Activated T-helper 1 cell treated with anti-CD3 and anti-CD28 coated beads, Interleukin-12 subunit alpha, Interleukin-12 subunit beta, Interleukin-2, Interleukin-4 antibody, amounts not matched to agents 30 ng/mL and 10 ng/mL and 1 ng/mL, durations not matched to agents 14 hours and 24 hours and 36 hours (primary cell): ENCODE measurements at places on chromosomes 5 and 9. TPM values are rescaled to one million over a fixed set of nuclear protein-coding genes. Genes with fewer than 3 reads are reported as not detected.

The TSTD2 gene
- 16.4 and 19.2 TPM in 2 replicates for total RNA-seq

The COL15A1 gene
- 0.02 and 0.05 TPM in 2 replicates for total RNA-seq

The LRRC70 gene
- total RNA-seq = 0.83 and 0.86 TPM in 2 replicates

The FSTL4 gene
- total RNA-seq = 0.49 TPM in 1 of 2 replicates, not detected in the other

The NME5 gene
- not detected in 2 replicates for total RNA-seq

The MYOT gene
- total RNA-seq = not detected in 2 replicates

The MZB1 gene
- total RNA-seq = 38.1 and 38.8 TPM in 2 replicates

The C5orf52 gene
- total RNA-seq = 0.39 TPM in 1 of 2 replicates, not detected in the other

The PTPN3 gene
- 6.6 TPM in 2 replicates for total RNA-seq

The PLAC8L1 gene
- 0.37 and 0.99 TPM in 2 replicates for total RNA-seq

The OR1N2 gene
- not detected in 2 replicates for total RNA-seq

The GGTA1 gene
- 0.12 and 0.16 TPM in 2 replicates for total RNA-seq

The IFNK gene
- not detected in 2 replicates for total RNA-seq

The PPP3R2 gene
- not detected in 2 replicates for total RNA-seq

The ZNF483 gene
- total RNA-seq = 2.4 and 3.5 TPM in 2 replicates

The LCN12 gene
- total RNA-seq = 1.8 and 1.9 TPM in 2 replicates

The IL3 gene
- total RNA-seq = 94.6 and 98.5 TPM in 2 replicates

The CTSV gene
- total RNA-seq = 0.24 and 0.31 TPM in 2 replicates
